ENCODE measurements at places on chromosomes 5 and 9.

DNA sequence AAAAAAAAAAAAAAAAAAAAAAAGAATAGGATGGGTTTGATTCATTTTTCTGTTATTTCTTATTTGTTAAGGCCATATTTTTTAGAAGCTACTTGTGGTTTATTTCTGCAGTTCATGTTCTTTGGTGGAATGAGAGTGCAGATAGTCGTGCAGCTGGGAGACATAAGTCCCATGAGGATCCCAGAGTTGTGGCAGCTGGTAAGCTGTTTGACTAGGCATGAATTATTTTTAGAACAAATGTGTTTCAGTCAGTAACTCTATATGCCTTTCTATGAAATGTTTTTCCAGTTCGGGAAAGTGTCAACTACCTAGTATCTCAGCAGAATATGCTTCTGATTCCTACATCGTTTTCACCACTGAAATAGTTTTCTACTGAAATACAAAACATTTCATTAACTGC lies 5.0 kb upstream of the NIPSNAP3B start:
- DNase-seq = no peak

DNA sequence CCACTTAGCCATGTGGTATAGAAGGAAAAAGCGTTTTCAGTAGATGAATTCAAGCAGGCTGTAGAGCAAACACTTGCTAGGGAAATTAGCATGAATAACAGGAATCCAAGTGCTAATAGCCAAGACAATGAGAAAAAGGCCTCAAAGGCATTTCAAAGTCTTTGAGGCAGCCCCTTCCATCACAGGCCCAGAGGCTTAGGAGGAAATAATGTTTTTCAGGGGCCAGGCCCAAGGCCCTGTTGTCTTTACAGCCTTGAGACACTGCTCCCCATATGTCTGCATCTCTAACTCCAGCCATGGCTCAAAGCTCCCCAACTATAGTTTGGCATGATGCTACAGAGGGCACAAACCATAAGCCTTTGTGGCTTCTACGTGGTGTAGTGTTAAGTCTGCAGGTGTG lies 563.5 kb downstream of the TAF11L14 start:
- DNase-seq = no peak

GRCh38 chr9:134434894-134435506 lies 108.7 kb downstream of the RXRA start:
- DNase-seq = peak; percentile 97

DNA sequence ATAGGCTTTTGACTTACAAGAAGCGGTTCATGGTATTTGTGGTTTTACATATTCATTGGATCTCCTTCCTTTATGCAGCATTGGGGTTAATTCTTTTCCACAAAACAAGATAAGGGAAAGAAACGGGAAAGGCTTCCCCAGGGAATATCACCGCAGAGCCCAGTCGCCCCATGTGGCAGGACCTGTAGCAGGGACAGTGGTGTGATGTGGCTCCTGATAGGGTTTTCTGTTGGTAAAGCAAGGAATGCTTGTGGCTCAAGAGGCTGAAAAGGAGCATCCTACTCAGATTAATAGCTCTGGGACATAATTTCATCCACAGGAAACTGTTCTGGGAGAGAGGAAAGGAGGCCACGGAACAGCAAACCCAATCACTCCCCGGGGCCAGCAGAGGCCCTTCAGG lies 699.9 kb downstream of the MTRR start:
- DNase-seq = no peak

DNA sequence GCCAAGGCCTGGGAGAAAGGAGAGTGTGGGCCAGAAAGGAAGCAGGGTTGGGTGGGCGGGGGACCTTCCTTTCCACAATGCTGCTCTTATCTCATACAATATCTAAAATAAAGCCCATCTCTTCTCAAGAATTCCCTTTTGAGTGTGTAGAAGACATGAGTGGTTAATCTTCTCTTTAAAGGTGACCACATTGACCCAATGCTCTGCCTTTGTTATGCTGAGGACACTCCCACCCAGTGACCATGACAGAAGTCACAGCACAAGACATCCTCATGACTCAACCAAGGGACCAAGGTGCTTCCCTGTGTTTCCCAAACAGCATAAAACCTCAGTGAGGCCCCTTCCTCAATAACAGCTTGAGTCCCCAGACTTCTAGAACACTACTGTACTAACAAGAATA lies 193.0 kb upstream of the ADAMTS16 start:
- DNase-seq = no peak

GRCh38 chr9:123072407-123072995 lies 39.0 kb downstream of the GPR21 start:
- DNase-seq = no peak

DNA sequence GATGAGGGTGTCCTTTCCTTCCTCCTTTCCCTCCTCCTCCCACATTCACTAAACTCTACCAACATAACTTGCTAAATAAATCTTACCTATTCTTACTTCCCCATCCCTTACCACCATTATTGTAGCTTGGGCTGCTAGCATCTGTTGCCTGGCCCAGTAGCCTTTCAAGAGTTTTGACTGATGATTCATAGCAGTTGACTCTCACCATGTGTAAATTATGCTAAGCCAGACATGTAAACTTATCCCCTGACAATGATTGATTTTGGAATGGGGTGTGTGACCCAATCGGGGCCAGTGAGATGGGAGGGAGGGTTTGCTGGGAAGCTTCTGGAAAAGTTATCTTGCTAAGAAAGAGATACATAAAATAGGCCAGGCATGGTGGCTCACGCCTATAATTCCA lies 161.8 kb upstream of the SPRY4 start:
- no peak for DNase-seq

GRCh38 chr9:122336866-122337555 lies 33.8 kb upstream of the PTGS1 start:
- DNase-seq = no peak

- DNase-seq = no peak
Measured at GRCh38 chr9:72812559-72813111, 140.2 kb downstream of the ALDH1A1 start.

GRCh38 chr5:178661836-178662540 lies 35.1 kb upstream of the CLK4 start:
- DNase-seq = no peak

- no peak for DNase-seq
Measured at GRCh38 chr5:6504677-6505415, 56.2 kb downstream of the UBE2QL1 start.

- DNase-seq = no peak
Measured at GRCh38 chr5:96317945-96318344, 115.1 kb downstream of the PCSK1 start.

- DNase-seq = no peak
Measured at GRCh38 chr5:104130320-104130719, 567.7 kb upstream of the NUDT12 start.

DNA sequence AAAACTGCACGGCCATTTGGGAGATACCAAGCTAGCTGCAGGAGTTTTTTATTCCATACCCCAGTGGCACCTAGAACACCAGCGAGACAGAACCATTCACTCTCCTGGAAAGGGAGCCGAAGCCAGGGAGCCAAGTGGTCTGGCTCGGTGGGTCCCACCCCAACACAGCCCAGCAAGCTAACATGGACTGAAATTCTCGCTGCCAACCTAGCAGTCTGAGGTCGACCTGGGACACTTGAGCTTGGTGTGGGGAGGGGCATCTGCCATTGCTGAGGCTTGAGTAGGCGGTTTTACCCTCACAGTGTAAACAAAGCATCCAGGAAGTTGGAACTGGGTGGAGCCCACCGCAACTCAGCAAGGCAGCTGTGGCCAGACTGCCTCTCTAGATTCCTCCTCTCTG lies 108.9 kb upstream of the CHD1 start:
- DNase-seq = no peak

- DNase-seq = peak; percentile 49
Measured at GRCh38 chr5:113340537-113340936, 94.3 kb downstream of the TSSK1B start.

- no peak for DNase-seq
Measured at GRCh38 chr5:103487218-103487617, 75.4 kb downstream of the NUDT12 start.

GRCh38 chr5:143154510-143155370 lies 248.7 kb downstream of the NR3C1 start:
- no peak for DNase-seq

DNA sequence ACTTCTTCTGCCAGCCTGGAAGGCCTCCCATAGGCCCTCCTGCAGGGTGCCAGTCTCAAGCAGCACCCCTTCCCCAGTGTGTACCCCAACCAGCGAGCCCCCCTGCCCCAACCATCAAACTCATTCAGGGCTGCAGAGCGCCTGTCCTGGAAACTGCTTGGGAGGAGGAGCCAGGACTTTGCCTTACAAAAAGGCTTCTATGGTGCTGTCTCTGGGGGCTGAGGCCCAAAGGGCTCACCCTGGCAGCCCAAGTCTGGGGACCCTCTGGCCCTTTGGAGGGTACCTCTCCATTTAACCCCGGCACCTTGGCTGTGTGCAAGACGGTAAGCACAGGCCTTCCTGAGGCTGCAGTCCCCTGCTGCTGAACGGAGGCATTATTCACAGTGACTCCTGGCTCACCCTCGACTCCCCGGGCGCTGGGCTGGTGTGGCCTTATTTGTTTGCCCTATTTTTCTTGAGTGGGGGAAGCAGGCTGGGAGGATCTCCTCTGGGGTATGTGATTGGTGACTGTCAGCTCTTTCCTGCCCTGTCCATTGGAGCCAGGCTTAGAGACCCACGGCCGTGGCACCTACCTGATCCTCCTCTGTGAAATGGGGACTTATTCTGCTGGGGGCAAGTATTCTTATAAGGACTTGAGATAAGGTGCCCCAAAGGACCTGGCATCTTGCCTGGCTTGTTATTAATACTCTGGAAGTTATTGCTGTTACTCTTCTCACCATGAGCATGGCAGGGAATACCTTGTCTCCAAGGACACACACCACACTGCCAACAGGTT lies 5.8 kb downstream of the LMX1B start:
- no peak for DNase-seq

DNA sequence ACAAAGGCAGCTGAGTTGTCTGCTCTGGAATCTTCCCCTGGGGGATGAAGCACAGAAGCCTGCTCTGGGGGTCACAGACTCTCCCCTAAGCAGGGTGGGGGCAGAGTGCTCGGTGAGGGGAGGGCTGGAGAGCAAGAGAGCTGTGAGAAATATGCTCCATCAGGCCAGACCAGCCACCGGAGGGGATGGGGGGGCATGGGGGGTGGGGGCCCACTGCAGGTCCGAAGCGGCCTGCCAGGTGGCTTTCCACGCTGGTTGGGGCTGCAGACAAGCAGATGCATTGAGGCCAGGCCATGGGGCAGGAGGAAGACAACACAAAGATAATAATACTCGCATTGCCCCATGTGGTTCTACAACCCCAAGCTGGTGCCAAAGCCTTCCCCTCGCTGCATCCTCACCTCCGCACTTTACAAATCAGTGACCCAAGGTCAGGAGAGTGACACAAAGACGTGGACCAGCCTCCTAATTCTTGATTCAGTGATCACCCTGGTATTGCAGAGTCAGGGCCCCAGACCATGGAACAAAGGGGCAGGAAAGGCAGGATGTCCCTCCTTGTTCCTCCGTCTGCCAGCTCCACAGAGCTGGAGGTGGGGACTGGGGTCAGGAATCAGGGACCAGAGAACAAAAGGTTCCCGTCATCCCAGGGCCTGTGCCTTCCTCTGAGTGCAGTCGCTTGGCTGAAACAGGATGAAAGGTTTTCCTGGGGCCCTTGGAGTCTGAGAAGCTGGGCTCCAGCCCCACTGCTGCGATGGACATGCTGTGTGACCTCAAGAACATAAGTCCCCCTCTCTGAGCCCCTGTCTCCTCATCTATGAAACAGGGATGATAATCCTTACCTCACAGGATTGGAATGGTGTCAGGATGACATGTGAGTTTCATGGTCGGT lies 37.2 kb upstream of the GABRP start:
- DNase-seq = peak; percentile 50

DNA sequence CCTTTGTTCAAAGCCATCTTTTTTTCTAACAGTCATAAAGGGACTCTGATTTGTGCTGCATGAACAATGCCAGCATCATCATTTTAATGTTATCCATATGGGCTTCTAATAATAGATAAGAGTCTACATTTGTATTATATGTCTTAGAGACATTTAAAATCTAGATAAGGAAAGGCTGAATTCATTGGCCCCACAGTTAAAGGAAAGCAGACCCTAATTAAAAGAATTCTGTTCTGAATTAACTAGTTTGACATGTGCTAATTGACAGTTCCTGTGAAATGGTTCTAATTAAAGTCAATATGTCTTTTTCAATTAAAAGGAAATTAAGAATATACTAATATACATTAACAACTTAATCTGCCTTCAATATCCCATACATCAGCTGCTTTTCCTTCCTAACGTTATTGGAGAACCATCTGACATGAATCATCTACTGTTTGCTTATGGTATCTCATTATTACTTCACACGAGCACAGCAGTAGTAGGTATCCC lies 104.7 kb downstream of the NR2F1-AS1 start:
- no peak for DNase-seq

DNA sequence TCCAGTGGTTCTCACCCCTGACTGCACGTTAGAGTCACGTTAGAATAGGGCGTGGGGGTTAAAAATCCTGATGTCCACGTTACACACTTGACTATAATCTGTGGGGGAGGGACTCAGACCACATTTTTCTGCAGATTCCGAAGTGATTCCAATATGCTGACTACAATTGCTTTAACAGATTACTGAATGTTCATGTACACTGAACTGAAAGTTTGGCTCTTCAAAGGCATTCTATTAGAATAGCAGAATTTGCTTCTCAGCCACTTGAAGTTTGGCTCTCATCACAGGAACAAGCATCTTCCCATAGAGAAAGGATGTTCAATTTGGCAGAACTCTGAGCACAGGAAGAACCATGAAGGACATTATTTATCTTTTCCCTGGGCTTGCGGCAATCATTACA lies 84.5 kb downstream of the HAPLN1 start:
- DNase-seq = no peak

DNA sequence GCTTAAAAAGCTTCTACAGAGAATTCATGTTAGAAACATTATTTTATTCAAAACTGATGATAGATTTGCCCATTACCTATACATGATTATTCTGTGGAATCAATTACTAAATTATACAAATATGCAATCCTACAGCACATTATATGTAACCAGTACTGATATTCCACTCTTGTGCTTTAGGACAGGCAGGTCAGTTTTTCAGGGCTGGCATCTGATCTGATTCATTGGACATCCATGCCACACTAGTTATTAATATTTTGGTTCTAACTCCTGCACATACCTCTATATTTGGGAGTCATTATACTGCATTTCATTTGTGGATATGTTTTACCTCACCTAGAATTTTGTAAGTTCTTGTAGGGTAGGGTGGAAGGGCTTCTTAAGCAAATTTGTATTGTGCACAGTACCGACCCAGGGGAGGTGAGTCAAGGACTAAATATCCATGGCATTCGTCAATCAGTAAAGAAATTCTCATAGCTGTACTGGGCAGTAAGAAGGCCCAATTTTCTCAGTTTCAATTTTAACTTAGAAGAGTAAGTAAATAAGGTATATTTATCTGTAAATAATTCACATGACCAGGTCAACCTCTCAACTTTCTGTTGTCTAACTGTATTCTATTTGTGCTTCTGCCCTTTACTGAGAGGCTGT lies 33.5 kb downstream of the ELOVL7 start:
- DNase-seq = no peak

DNA sequence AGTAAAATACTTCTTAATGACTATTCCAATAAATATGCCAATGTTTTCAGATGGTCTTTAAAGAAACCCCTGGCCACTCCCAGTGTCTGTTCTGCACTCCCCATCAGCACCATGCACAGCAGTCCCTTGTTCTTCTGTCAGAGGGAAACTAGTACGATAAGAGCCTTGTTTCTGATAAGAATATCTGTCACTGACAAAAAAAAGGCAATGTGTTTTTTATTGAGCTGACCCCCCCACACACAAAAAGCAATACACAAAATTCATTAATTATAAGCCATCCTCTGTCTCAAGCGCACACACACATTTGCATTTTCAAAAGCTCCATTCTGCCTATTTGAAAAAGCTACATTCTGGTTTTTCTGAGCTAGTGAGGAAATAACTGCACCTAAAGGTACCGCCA lies 119.1 kb downstream of the ENC1 start:
- no peak for DNase-seq
